ENCODE measurements at places on chromosomes 1 and 21.

DNA sequence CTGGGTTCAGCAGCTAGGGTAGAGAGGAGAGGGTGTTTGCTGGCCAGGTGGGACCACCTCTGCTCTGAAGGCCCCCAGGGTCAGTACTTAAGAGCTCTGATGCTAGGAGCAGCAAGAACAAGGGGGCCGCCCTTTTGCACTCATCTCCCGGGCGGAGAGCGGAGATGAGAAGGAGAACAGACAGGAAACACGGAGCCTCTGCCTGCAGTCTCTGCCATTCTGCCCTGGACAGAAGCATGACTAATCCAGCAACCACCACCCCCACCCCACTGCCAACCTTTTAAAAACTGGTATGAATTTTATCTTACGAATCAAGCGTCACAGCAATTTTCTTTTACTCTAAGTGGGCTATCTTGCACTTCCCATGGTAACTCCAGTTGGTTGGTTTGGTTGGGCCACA lies 34.5 kb downstream of the PARP1 start:
- DNase-seq, result no peak

DNA sequence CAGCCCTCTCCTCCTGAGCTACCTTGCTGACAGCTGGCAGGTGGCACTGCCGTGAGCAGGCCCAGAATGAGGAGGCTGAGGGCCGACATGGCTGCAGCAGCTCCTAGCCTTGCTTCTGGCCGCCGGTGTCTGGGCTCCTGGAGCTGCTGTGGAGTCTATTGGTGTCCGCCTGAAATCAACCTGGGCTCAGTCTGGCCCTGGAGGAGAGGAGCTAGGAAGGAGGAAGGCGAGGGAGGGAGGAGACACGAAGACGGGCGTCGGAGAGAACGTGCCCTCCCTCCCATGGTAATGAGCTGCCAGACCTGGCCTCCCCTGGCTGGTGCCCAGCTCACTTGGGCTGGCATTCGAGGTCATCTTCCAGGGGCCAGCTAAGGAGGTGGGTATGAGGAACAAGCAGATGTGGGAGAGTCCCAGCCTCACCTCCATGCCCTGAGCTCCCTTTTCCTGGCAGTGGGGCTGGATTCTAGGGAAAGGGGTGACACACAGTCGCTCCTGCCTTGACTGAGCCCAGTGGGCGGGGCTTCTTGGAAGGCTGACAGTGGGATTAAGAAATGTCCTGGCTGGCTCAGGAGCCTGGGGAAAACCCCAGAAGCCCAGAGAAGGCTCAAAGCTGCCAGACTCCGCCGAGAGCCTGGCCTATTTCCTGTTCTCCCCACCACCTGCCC lies at the start of gene PDZK1IP1:
PDZK1IP1 (minus strand) TSS at position 193 of the 665 bp plus-strand sequence; CDS start at position 89, 104 bp downstream.
- no peak for DNase-seq

- DNase-seq, result no peak
These were observed 139.8 kb upstream of the CHODL start for GRCh38 chr21:18104802-18105201.

GRCh38 chr1:204894606-204895005 lies 23.9 kb downstream of the NFASC start:
- no peak for DNase-seq

DNA sequence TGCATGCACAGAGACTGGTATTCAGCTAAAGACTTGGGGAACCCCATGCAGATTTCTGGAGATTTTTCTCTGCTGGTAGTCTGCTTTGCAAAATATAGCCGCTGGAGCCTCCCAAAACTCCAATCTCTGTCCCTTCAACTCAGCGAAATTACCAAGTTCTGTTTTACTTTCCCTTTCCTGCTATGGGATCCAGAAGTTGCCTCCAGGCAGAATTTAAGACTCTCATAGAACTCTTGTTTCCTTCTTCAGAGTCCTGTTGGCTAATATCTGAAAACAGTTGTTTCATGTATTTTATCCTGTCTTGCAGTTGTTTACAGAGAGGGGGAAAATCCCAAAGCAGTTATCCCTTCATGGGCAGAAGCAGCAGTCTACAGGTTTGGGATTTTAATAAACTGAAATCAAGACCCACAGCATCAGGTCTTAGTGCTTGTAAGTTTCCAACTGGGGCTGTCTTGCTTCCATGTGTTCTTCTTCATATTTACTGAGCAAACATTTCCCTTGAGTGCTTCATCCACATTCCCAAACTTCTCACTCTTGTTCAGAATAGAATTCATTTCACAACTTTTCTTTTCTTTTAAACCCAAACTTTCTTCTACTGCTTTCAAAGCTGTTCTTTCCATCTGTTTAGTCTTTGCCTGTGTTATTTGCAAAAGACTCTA lies 221.3 kb upstream of the DMRTA2 start:
- DNase-seq, result no peak

- no peak for DNase-seq
These were observed 1.2 kb downstream of the MCOLN2 start for GRCh38 chr1:84995484-84996334.

DNA sequence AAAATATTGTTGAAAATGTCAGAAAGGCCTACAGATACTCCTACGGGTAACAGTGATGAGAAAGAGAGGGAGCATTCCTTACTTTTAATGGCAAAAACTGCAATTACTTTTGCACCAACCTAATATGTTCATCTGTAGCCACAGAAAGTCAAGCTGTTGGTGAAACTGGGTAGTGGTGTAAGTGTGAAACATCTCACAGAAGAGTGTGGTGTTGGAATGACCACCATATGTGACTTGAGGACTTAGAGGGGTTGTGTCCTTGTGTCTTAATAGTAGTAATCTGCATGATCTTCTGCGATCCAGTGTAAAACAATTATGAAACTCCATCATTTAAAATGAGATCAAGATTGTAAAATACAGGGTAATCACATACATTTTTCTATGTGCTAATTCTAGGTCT lies 320.7 kb downstream of the ADGRL2 start:
- no peak for DNase-seq

DNA sequence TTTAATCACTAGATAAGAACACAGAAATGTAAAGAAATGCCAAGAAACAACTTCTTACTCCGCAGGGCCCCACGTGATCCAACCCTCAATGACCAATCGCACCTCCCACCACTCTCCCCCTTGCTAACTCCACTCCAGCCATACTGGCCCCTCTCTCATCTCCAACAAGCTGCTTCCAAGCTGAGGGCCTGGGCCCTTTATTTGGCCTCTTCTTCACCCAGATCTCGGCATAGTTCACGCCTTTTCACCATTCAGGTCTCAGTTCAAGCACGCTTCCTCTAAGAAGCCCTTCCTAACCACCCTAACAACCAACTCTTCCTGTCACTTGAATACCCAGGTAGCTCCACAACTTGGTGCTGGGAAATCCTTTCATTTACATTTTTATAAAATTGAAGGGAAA lies 110.7 kb downstream of the TGFBR3 start:
- DNase-seq, result no peak

DNA sequence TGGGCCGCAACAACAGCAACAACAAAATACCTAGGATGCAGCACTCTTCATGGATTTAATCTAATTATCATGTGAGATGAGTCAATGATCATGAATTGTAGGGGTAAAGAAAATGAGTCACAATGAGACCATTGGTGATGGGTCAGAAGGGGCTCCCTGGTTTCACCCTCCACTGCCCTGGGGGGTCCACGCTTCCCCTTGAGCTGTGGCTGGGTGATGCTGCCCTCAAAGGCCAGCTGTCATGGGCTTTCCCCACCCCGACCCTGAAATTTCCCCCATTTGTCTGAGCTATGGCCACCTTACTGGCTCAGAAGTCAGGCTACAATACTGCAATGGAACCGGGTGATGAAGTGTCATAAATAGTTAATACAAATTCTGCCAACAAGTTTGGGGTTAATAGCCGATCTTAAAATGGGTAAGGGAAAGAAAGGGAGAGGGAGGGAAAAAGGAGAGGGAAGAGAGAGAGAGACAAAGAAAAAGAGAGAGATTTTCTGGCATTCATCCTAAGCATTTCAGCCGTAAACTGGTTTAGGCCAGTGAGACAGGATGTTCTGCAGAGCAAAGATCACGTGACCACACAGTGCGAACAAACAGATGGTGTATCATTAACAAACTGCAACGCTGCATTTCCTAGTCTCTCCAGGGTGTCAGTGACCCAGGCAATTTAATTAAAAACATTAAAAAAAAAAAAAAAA lies 143.4 kb upstream of the ERRFI1 start:
- no peak for DNase-seq

DNA sequence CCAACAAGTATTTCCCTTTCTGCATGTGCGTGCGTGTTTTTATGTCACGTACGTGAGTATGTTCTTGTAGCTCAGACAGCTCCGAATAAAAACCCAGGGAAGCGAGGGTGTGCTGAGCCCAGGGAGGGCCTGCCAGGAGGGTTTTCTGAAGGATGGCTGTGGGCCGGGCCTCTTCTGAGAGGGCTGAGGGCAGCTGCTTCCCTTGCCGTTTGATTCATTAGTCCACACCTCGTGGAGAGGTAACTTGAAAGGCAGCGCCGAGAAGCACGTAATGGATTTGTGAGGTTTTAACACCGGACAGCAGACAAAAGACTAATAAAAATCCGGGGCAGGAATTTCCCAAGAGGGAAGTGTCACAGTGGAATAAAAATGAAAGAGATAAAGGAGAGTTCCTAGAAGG lies 29.5 kb downstream of the CD247 start:
- no peak for DNase-seq

GRCh38 chr1:119602169-119602568 lies 45.9 kb downstream of the ZNF697 start:
- no peak for DNase-seq

DNA sequence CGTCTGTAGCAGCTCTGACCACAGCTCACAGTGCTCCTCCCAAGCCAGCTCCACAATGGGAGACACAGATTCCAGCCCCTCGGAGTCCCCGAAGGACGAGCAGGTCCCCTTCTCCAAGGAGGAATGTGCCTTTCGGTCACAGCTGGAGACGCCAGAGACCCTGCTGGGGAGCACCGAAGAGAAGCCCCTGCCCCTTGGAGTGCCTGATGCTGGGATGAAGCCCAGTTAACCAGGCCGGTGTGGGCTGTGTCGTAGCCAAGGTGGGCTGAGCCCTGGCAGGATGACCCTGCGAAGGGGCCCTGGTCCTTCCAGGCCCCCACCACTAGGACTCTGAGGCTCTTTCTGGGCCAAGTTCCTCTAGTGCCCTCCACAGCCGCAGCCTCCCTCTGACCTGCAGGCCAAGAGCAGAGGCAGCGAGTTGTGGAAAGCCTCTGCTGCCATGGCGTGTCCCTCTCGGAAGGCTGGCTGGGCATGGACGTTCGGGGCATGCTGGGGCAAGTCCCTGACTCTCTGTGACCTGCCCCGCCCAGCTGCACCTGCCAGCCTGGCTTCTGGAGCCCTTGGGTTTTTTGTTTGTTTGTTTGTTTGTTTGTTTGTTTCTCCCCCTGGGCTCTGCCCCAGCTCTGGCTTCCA lies 22.9 kb upstream of the VPS13D start:
- no peak for DNase-seq

DNA sequence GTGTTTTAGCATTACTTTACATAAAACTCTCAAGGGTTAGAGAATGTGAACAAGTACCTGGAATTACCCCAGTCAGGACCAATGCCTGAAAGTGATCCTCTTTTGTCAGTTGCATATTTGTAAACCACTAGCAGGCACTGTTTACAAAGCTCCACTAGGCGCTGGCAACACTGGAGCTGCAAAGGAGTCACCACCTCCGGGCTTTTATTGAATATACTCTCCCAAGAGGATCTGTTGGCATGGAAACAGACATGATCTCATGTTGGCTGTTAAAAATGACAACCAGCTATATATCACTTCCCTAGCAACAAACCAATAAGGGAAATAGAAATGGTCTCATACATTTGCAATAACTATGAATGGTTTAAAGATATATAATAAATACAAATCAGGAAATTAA lies 116.0 kb downstream of the TTLL7 start:
- peak; percentile 42 for DNase-seq

- no peak for DNase-seq
These were observed 82.5 kb downstream of the LRRN2 start for GRCh38 chr1:204602871-204603542.

- no peak for DNase-seq
These were observed 2.4 kb downstream of the TMEM201 start for GRCh38 chr1:9590945-9591668.

- DNase-seq, result no peak
These were observed 174.7 kb downstream of the ADGRL4 start for GRCh38 chr1:78831731-78832360.

- no peak for DNase-seq
These were observed 10.0 kb downstream of the NCSTN start for GRCh38 chr1:160353223-160353622.

- DNase-seq, result no peak
These were observed 7.2 kb downstream of the CNST start for GRCh38 chr1:246573491-246573890.

GRCh38 chr1:95368178-95368577 lies 134.2 kb downstream of the RWDD3 start:
- no peak for DNase-seq

DNA sequence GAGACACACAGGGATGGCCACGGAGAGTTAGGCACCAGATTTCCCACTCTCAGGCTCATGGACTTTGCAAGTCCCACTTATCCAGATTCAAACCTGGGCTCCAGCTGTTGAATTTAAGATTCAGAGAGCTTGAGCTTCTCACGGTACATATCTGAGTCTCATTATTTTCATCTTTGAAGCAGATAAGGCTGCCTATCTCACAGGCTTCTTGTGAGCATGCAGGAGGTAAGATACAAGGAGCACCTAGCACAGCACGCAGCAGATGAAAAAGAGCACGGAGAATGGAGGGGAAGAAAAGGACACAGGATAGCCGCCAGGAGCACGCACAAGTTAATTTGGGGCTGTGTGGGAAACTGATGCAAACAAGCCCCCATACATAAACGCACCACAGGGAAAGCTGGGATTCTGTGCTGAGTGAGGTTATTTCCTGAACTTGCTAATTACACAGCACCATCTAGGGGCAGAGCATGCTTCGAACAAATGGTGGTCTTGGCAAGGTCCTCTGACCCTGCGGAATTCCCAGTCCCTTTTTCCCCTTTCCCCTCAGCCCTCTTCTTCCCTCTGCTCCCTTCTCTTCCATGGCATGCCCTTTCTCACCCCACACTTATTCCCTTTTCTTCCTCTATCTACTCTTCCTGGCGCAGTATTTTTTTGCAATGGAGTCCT lies 134.7 kb upstream of the VANGL1 start:
- no peak for DNase-seq

DNA sequence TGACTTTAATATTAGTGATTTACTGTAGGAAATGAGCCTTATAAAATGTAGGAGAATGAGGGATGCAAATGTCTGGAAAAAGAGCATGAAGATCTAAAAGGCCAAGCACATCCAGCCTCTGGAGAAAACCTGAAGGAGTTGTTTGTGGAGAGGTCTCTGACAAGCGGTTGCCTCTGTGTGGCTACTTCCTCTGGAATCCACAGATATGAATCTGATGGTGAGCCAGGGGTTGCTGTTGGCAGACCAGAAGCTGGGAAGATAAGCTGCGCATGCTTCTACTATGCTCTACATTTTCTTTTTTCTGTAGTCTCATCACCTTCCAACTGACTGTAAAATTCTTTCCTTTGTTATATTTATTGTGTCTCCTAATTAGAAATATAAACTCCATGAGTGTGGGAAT lies 248.6 kb downstream of the OLFM3 start:
- no peak for DNase-seq
